Ovary (tissue), 10 donors: ENCODE measurements at places on chromosomes 6 and 20. TPM values are rescaled to one million over a fixed set of nuclear protein-coding genes. Genes with fewer than 3 reads are reported as not detected.

- DNase-seq, result no peak
Measured at GRCh38 chr6:17505062-17505476, 95.0 kb upstream of the FAM8A1 start.

- DNase-seq, result no peak
Measured at GRCh38 chr20:58982406-58983114, 1.5 kb downstream of the NELFCD start.

DNA sequence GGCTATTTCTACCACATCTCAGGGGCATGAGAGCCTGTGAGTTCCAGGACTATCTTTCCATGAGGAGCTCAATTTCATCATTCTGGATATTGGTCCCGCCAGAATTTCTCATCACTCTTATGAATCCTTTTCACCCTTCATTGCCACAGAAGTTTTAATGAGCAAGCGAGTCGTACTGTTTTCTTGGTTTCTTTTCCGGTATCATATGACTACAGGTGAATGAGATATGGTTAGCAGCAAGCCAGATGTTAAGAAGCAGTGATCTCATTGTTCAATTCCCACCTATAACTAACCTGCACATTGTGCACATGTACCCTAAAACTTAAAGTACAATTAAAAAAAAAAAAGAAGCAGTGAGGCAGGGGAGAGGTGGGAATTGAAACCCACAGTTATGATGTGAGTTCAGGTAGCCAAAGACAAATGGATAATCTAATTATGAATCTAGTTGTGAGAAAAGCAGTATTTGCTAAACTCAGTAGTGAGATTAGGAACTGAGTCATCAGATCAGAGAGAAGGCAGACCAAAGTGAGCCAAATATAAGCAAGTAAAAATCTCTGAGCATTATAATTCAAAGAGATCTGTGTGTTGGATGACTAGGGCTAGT lies 78.0 kb upstream of the ELOVL5 start:
- no peak for DNase-seq

- no peak for DNase-seq
Measured at GRCh38 chr6:96836631-96837080, 621 bp downstream of the GPR63 start.

TRIM39 gene
- 16.7 TPM for polyA plus RNA-seq

DNA sequence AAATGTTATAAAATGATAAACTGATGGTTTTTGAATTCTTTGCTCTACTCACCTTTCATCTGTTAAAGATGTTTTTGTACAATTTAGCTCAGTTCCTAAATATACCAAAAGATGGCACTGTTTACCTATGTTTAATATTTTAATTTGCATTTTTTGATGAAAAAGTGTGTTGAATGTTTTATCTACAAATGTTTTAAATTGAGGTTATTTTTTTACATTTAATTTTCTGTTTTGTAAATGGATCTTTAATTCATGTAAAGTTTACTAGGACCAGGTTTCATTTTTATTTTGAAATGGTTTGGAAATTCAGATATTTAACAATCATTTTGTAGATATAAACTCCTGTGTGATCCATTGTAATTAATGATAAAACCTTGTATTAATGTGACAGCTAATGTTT lies 30.0 kb downstream of the CDKAL1 start:
- DNase-seq, result no peak

- no peak for DNase-seq
Measured at GRCh38 chr6:23783901-23784300, 342.1 kb upstream of the NRSN1 start.

DNA sequence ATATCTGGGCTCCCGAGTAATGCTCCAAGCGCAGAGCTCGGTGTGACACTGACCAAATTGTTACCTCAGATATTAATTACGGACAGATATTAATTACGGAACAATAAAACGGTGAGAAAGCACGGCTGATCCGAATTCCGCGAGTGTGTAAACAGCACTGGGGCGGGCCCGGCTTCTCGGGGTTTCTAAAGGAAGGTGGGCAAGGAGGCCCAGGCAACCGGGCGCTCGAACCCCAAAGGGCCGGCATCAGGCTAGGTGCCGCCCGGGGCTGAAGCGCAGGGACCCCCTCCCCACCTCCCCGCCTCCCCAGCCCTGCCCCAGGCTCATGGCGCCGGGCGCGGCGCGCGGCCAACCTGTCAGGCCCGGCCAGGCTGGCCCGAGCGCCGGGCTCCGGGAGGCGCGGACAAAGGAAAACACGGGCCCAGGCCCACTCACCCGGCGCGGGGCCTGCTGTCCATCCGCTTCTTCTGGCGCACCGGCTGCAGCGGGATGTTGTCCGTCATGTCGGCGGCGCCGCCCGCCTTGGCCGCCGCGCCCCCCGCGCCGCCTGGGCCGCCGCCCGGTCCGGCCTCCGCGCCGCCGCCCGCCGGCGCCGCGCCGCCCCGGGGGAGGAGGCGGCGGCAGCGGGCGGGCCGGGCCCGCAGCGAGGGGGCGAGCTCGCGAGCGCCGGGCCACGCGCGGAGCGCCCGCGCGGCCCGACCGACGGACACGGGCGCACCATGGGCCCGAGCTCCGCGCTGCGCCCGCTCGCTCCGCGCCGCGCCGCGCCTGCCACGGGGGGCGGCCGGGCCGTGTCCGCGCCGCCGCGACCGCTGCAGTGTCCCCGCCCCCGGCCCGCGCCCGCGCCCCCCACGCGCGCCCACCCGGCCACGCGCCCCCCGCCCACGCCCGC lies at the start of gene ATP9A:
Gene ATP9A, minus strand, starts transcription at position 524 of the 892 bp plus-strand sequence. Its CDS starts 21 bp downstream, at position 503.
- DNase-seq, result peak; percentile 51

AHI1 gene
- 20.8 TPM for polyA plus RNA-seq

- DNase-seq, result no peak
Measured at GRCh38 chr20:58584881-58585752, 66.0 kb upstream of the STX16 start.

AGPAT4 gene
- polyA plus RNA-seq, result 8.9 TPM

- DNase-seq, result peak; percentile 20
Measured at GRCh38 chr20:25271486-25272222, 23.8 kb downstream of the PYGB start.

DNA sequence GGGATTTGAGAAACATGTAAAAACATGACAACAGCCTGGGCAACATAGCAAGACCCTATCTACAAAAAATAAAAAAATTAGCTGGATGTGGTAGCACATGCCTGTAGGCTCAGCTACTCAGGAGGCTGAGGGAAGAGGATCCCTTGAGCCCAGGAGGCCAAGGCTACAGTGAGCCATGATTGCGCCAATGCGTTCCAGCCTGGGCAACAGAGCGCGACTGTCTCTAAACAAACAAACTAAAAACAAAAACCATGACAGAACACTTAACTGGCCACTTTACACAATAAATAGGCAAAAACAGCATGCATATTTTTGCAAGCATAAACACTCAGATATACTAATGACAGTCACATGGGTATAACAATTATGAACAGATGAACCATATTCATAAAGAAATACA lies 60.0 kb downstream of the SYTL3 start:
- no peak for DNase-seq

DNA sequence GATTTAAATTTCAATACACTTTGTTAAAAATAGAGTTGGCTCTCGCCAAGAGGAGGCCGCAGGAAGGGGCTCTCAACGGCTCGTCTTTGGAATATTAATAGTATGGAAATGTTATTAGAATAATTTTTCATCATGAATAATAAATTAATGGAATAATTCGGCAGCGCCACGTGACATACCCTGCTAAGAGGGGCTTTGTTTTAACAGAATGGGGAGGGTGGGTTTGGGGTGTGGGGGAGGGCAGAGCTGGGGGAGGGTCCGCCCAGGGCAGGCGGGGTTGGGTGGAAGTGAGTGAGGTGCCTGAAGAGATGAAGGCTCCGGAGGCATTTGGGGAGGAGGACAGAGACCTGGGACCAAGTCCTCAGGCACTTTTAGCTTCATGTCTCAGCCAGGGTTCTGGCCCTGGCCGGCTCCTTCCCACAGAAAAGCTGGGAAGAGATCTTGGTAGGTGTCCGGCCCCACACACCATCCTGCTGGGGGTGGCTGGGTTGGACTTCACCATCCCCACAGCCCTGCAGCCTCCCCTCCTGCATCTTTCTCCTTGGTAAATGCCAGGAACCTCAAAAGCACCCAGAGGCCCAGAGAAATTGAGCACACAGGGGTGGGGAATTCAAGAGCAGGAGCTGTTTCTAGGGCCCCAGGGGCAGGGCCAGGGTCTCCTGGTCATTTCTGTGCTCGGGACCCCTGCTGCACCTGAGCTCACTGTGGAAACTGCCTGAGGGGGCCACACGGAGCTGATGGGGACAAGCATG lies 93.6 kb upstream of the BHLHE23 start:
- DNase-seq, result no peak

GRCh38 chr6:10390495-10391298 lies 24.2 kb downstream of the TFAP2A start:
- no peak for DNase-seq

RBPJL gene
- polyA plus RNA-seq, result not detected

DNA sequence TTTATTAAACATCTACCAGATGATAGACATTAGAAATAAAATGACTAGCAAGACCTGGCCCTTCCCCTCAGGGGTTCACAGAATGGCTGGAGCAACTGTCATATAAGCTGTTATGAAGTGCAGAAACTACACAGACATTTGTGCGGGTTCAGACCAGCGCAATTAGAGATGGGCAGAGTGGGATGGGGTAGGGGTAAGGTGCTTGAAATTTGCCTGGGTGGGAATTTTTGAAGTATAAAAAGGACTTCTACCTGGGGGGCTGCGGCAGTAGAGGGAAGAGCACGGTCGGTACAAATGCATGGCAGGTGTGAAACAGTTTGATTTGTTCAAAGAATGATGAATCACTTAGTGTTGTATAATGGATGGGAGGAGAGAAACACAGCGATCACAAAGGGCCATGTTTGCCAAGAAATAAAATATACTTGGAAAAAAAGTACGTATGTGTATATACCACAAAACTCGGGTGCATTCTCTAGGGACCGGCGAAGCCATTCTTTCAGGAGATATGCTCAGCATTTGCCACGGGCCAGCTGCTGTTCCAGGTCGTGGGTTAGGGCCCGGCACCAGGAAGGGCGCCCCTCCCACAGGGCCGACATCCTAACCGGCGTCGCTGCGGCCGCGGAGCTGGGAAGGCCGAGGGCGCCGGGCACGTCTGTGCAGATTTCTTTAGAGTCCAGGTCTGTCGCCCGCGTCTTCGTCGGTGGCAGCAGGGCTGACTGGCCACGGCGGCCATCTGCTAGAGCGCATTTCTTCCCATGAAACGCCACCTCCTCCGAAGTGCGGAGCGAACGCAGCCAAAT lies 809 bp upstream of the NOL7 start:
- DNase-seq, result no peak

DHX35 gene
- polyA plus RNA-seq, result 11.2 TPM

SIRPB2 gene
- 0.98 TPM for polyA plus RNA-seq

KCTD20 gene
- polyA plus RNA-seq, result 21.7 TPM

GRCh38 chr6:5214570-5215052 lies 46.1 kb downstream of the LYRM4 start:
- DNase-seq, result no peak

DNA sequence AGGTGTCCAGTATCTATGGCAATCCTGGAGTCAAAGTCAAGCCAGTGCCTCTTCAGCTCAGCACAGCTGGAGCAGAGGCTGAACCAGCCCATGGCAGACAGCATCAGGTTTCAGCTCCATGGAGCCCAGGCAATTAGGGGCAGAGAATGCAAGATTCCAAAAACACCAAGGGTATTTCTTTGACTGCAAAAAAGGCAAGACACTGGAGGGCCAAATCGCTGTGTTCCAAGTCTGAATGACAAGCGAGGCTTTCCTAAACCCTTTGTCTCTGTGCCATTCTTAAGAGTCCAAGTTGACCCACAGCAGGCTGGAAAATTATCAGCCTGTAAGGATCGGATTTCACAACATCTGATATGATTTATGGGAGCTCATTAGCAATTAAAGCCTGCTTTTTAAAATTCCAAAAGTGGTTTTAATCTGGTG lies 49.7 kb upstream of the TGM3 start:
- no peak for DNase-seq

DNA sequence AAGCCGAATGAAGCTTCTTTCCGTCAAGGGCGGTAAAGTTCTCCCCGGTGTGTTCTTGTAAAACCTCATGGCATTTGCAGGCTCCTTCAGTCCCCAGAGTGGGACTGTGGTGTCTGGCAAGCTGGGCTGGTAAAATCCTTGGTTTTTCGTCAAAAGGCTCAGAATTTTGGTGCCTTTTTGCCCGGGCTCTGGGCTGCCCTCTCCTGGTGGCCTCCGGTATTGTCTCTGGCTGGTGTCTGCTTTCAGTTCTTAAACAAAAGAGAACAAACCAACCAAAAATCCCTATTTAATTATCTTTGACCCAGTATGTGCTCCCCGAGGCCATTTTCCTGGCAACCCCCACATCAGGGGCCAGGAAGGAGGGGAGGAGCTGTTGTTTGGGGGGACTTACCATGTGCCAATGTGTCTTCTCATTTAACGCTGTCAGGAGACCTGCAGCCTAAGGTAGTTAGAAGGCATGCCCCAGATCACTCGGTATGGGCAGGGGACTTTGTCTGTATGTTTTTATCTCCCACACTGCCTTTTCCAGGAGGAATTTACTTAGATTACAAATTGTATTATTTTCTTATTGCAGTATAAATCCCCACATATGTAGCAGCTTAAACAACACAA lies 11.1 kb downstream of the CDH4 start:
- no peak for DNase-seq

GRCh38 chr6:11028959-11029358 lies 15.1 kb downstream of the ELOVL2 start:
- DNase-seq, result no peak

MYB gene
- 1.0 TPM for polyA plus RNA-seq

- DNase-seq, result no peak
Measured at GRCh38 chr20:24481173-24481572, 11.7 kb downstream of the SYNDIG1 start.

- DNase-seq, result no peak
Measured at GRCh38 chr6:7640607-7641577, 50.9 kb downstream of the SNRNP48 start.

DNA sequence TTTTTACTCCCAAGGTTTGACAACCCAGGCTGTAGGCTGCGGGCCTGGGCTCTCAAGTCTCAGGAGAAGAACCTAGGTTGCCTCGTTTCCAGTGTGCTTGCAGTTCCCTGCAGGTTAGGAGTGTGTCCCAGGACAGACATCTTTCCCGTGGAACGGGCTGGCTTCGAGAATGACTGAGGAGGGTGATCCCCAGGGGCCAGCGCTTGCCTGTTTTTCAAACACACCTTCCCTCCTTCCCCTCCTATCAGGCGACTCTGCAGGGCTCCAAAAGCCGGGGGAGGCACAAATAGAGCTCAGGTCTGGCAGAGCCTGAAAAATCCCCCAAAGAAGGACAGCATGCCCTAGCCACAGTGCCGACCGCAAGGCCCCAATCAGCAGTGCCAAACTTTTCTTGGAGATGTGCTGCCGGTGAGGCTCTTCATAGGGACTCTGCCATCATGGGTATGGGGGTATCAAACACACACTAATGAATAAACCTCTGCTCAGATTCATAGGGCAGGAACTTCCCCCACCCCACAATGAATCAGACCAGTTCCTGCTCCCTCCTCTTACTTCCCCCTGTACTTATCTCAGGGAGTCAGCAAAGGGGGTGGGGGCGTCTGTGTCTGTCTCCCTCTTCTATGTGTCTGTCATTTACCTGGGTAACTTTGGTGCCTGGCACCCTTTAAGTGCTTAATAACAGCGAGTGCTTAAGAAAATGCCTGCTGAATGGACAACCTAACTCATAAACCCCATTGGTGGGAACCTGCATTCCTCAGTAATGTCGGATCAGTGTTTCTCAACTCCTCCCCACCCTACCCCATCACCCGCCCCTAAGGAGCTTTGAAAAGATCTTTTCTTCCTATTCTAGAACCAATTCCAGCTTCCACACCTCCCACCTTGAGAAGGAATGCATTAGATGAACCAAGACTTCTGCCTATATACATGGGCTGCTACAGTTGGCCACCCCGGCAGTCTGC lies 1.6 kb downstream of the KCNG1 start:
- DNase-seq, result no peak
